ENCODE measurements at places on chromosomes 12 and 14. TPM values are rescaled to one million over a fixed set of nuclear protein-coding genes. Genes with fewer than 3 reads are reported as not detected.

DNA sequence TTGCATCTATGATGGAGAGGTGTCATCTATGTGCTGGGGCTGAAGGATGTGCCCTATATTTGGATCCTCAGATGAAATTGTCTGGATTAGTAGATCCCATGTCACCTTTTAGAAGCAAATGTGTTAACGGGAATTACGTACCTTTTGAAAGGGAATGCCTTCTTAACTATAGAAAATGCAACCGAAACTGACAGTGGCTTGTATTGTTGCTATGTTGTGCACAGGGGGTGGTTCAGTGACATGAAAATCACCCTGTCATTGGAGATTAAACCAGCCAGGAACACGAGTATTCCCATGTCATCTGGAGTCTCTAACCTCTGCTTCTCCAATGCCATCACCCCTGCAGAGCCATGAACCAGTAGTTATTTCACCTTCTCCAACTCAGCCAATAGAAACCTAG is 110.2 kb downstream of the METTL25 start:
- no peak for DNase-seq

- DNase-seq = no peak
Measured at GRCh38 chr12:31026202-31026601, 47.5 kb upstream of the DDX11 start.

- peak; percentile 36 for DNase-seq
Measured at GRCh38 chr12:752695-753610, 574 bp downstream of the WNK1 start.

KLHL33 gene
- total RNA-seq = 0.80 TPM

METTL17 gene
- 64.2 TPM for total RNA-seq

Data from thymus (tissue), 14 donors.